Thoracic aorta (tissue), 2 donors: ENCODE measurements at places on chromosomes 7 and 10. TPM values are rescaled to one million over a fixed set of nuclear protein-coding genes. Genes with fewer than 3 reads are reported as not detected.
A peak's percentile ranks its signal among the peaks of the same experiment; 100 is the strongest.

SPDYE5 gene
- total RNA-seq: not detected

CLRN3 gene
- not detected for total RNA-seq

AZGP1 gene
- 2.3 TPM for total RNA-seq

LIPM gene
- not detected for total RNA-seq

STAMBPL1 gene
- total RNA-seq: 2.2 TPM

LRRC4 gene
- total RNA-seq: 2.2 TPM

GRCh38 chr7:92725161-92725925 is 111.0 kb downstream of the CDK6 start:
- DNase-seq: no peak
- H3K27me3 ChIP-seq: no peaks in the 10 kb centered on the region
- peaks cover 5% of the 10 kb centered on the region for H3K36me3 ChIP-seq
- no peak overlapping the region for H3K4me3 ChIP-seq

GRCh38 chr10:91513598-91514424 is 103.7 kb downstream of the HECTD2 start:
- no peak overlapping the region for H3K4me3 ChIP-seq
- H3K27me3 ChIP-seq: no peaks in the 10 kb centered on the region
- DNase-seq: no peak
- H3K36me3 ChIP-seq: no peaks in the 10 kb centered on the region
- no peaks in the 10 kb centered on the region for H3K4me1 ChIP-seq

- H3K27ac ChIP-seq: no peak overlapping the region
- H3K27me3 ChIP-seq: no peaks in the 10 kb centered on the region
- DNase-seq: no peak
- H3K4me3 ChIP-seq: no peak overlapping the region
Observed at GRCh38 chr10:118365702-118366101, 23.6 kb upstream of the FAM204A start.

DNA sequence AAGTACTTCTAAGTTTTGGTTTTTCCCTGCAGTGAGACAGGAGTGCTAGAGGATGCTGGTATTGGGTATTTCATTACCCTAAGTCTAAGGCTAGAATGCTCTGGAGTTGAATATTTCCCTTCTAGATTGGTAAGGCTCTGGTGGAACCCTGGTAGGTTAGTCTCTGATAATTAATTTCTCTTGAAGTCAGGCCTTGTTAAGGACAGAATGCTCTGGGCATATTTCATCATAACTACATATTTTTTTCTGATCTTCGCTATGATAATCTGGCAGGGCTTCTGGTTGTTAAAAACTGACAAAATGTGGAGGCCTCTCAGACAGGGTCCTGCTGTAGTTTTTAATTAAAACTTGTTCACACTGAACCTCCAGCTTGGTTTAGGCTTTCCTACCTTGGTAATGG is 83.8 kb downstream of the CDK13 start:
- no peaks in the 10 kb centered on the region for H3K36me3 ChIP-seq
- no peak for DNase-seq
- no peaks in the 10 kb centered on the region for H3K4me1 ChIP-seq

DNA sequence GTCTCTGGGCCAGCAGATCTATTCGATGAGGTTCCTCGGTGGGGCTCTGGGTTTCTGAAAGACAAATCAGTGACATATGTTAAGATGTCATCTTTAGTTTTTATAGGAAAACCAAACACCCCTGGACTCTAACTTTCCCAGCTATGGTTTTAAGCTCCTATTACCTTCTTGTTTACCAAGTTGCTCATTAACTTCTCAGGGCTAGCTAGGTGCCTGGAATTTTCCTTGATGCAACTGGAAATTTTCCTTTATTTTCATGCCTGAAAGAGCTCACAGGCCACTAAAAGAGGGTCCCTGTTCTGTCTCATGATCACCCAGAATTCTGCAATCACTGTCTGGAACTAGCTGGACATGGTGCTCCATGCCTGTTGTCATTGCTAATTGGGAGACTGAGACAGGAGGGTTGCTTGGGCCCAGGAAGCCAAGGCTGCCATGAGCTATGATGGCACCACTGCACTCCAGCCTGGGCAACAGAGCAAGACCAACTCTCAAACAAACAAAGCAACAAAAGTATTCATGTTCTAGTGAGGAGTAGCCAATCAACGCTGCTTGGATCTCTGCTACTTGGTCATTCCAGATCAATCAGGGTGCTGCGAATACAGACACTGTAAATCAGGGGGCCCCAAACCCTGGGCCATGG is 1173.5 kb upstream of the AUTS2 start:
- peaks cover 6% of the 10 kb centered on the region for H3K4me1 ChIP-seq
- H3K36me3 ChIP-seq: no peaks in the 10 kb centered on the region
- DNase-seq: no peak
- H3K4me3 ChIP-seq: no peak overlapping the region

DNA sequence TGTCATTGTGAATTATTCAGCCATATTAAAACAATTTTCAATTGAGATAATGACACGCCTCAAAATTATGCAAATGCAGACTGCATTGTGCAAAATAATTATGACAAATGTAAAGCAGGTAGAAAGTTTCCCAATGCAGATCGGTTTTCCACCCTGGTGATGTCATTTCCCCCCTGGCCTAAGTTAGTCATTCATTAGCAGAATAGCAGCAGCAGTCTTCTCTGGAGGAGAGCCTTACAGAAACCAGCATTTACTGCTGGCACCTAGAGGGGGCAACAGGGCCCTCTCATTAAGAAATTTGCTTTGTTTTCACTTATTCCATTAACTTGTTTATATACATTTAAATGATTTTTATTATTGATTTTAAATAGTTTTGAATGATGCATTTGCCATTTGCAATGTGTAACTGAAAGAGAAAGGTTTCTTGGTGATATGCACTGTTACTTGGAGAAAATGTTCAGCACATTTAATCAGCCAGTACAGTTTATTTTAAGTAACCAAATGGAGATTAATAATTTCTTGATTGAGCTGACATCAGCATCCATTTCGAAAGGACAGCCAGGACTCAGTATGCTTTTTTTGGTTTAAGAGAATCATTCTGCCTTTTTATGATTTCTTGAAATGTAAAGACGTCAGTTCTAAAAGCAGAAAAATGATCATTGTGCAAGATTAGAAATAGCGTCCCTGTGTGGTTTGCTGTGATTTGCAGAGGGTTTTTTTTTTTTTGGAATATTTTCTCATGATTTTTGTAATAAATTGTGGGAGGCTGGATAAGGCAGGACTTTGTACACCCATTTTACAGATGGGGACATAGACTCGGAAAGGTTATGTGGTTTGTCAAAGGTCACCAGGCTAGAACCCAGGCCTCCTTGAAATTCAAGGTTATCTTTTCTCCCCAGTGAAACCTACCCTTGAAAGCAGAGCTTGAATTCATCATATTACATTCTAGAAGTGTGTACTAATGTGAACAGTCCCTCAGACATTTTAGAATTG is 3.5 kb downstream of the ARID5B start:
- H3K4me3 ChIP-seq: peak overlapping the region; percentile 97
- DNase-seq: no peak
- H3K27ac ChIP-seq: peak overlapping the region; percentile 99
- H3K36me3 ChIP-seq: no peaks in the 10 kb centered on the region
- H3K4me1 ChIP-seq: peaks cover 36% of the 10 kb centered on the region

DNA sequence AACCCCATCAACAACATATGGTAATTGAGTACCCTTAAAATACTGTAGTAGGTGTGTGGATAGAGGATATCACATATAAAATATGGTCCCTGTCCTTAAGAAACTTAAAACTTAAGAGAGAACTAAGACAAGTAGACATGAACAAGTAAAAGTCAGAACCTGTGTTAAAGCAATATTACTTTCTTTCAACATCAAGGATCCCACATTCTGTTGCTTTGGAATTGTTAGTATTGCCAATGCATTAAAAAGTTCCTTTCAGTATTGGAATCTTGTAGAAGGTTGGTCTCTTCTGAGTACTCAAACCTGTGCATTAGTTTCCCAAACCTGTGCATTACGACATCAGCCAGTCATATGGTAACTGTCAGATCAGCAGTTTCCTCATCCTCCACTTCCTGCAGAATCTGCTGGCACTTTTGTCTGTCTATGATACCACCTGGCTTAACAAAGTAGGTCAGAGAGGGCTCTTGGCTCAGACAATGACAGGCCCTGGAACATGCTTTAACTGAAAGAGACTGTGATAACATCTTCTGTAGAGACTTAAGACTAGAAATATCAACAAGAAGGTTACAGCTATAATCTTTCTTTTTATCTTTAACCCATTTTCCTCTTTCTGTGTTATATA is 56.5 kb downstream of the CCDC71L start:
- DNase-seq: no peak
- no peaks in the 10 kb centered on the region for H3K4me1 ChIP-seq
- no peaks in the 10 kb centered on the region for H3K27me3 ChIP-seq
- no peaks in the 10 kb centered on the region for H3K36me3 ChIP-seq
- no peak overlapping the region for H3K27ac ChIP-seq

DNA sequence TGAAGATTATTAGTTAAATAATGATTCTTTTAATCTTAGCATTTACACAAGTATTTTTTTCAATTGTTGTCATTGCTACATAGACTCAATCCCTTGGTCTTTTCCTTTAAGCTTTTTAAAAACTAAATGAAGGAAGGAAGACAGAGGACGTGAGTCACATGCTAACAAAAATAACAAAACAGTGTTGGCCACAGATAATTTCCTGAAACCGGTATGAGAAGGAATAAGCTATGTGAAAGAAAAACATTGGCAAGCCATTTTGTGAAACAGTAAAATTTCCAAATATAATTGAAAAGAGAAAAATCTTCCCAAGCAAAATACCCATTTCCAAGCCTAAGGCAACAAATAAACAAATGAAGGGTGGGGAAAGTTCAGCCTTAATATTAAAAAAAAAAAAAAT is 223.0 kb downstream of the AHR start:
- DNase-seq: no peak
- no peak overlapping the region for H3K4me3 ChIP-seq
- no peaks in the 10 kb centered on the region for H3K36me3 ChIP-seq

DNA sequence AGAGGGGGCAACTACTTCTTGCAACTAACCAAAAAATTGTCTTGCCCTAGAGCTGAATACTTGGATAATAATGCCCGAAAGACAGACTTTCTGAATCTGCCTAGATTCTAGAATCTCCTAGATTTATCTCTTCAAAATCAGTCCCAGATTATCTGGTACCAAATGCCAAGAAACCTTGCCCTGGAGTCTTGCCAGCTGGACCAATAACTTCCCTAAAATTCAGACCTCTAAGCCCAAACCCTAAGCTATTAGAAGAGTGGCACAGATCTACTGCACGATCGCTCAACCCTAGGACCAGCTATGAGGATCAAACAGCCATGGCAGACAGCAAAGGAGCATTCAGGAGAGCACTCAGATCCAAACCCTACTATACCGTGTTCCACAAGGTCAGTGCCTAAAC is 45.0 kb downstream of the ARMH3 start:
- no peak for DNase-seq
- no peak overlapping the region for H3K4me3 ChIP-seq
- H3K27ac ChIP-seq: no peak overlapping the region
- no peaks in the 10 kb centered on the region for H3K27me3 ChIP-seq
- peaks cover 5% of the 10 kb centered on the region for H3K4me1 ChIP-seq

DNA sequence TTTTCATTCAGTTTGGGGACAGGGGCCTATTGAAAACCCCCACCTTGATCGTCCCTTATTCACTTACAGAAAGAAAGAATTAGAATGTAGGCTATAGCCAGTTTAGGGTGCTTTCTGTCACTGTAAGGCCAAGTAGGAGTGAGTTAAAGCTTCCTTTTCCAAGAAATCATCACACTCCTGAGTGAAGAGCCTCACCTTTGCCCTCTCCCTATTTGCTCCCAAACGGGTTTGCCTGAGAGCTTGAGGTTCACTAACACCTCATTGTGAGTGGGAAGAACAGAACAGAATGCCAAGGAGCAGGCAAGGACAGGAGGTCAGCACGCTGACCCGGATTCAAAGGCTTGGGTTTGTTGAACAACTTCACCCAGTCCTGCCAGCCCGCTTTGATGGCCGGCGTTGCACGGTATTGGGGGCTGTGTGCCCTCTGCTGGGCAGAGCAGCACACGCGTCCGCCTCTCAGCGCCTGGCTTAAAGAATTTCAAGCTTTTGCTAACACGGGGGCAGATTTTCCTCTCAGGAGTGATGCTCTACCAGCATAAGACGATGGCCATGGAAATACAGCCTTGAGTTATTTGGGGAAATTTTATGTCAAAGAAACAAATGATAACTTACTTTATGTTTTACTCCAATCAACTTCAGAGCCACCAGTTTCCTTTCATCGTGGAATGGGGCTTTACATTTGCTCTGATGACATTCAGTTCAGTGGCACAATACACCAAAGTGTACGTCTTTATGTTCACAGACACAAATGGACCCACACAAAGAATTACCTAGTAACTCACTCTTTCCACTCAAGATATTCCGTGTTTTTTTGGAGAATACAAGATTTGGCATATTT is 470.0 kb downstream of the SUGCT start:
- H3K27me3 ChIP-seq: no peaks in the 10 kb centered on the region
- DNase-seq: no peak
- no peak overlapping the region for H3K27ac ChIP-seq
- H3K4me3 ChIP-seq: no peak overlapping the region
- H3K4me1 ChIP-seq: no peaks in the 10 kb centered on the region

- no peak overlapping the region for H3K4me3 ChIP-seq
- no peak overlapping the region for H3K27ac ChIP-seq
- DNase-seq: no peak
- H3K27me3 ChIP-seq: no peaks in the 10 kb centered on the region
- H3K36me3 ChIP-seq: peaks cover 30% of the 10 kb centered on the region
Observed at GRCh38 chr10:100208276-100208675, 21.1 kb downstream of the CHUK start.

GRCh38 chr10:112177247-112177646 is 6.3 kb downstream of the GPAM start:
- H3K36me3 ChIP-seq: peaks cover 20% of the 10 kb centered on the region
- no peak for DNase-seq
- H3K4me3 ChIP-seq: no peak overlapping the region
- peaks cover 14% of the 10 kb centered on the region for H3K4me1 ChIP-seq
- no peak overlapping the region for H3K27ac ChIP-seq

GRCh38 chr10:89035461-89035860 is 44.9 kb downstream of the FAS start:
- no peaks in the 10 kb centered on the region for H3K27me3 ChIP-seq
- no peak for DNase-seq
- peaks cover 4% of the 10 kb centered on the region for H3K4me1 ChIP-seq
- no peak overlapping the region for H3K27ac ChIP-seq
- H3K4me3 ChIP-seq: no peak overlapping the region
